ENCODE measurements at places on chromosomes 4 and X. TPM values are rescaled to one million over a fixed set of nuclear protein-coding genes. Genes with fewer than 3 reads are reported as not detected.

DNA sequence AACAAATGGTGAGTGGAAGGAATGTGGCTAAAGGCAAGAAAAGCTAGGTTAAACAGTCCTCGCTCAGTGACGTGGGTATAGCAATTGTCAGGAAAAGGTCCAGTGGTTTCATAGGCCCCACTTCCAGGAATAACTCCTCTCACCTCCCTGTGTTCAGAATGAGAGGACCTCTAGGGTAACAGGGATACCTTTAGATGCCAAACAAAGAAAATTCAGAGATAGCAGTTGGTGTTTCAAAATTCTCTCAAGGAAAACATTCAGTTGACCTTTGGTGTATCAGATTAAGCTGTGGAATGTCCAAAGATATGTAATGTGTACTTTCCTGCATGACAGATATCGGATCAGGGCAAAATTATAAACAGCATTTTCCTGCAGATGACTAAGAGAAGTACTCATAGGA is 155.9 kb downstream of the ARHGAP6 start:
- H3K4me1 ChIP-seq, result no peaks in the 10 kb centered on the region
- H3K27me3 ChIP-seq, result no peaks in the 10 kb centered on the region
- H3K4me3 ChIP-seq, result no peak overlapping the region
- DNase-seq, result no peak

GRCh38 chr4:40956721-40957255 is 207.0 kb downstream of the NSUN7 start:
- no peaks in the 10 kb centered on the region for H3K36me3 ChIP-seq
- H3K27ac ChIP-seq, result no peak overlapping the region
- no peaks in the 10 kb centered on the region for H3K27me3 ChIP-seq
- no peak for DNase-seq
- H3K4me3 ChIP-seq, result no peak overlapping the region
- H3K4me1 ChIP-seq, result peaks cover 20% of the 10 kb centered on the region

- no peaks in the 10 kb centered on the region for H3K27me3 ChIP-seq
- H3K36me3 ChIP-seq, result no peaks in the 10 kb centered on the region
- no peak for DNase-seq
- H3K4me1 ChIP-seq, result peaks cover 9% of the 10 kb centered on the region
- no peak overlapping the region for H3K27ac ChIP-seq
Observed at GRCh38 chr4:48380583-48381167, 39.3 kb downstream of the SLAIN2 start.

DNA sequence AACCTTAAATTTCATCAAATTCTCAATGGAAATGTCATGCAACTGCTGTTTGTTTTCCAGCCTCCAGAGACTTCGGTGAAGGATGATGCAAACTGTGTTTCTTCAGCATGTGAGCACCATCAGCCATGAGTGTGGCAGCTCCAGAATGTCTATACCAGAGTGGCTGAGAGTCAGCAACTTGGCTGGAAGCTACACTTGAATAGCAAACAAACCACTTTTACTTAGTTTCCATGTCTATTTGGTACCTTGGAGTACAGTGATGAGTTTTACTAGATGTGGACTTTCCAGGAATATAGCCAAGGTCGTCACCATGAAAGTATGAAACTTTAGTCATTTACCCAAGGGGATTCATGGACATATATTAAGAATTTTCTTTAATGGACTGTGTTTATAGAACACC is 4.3 kb upstream of the IL21 start:
- no peak overlapping the region for H3K27ac ChIP-seq
- H3K4me1 ChIP-seq, result no peaks in the 10 kb centered on the region
- no peak for DNase-seq

Gene GRIPAP1
- 17.7 TPM for total RNA-seq

DNA sequence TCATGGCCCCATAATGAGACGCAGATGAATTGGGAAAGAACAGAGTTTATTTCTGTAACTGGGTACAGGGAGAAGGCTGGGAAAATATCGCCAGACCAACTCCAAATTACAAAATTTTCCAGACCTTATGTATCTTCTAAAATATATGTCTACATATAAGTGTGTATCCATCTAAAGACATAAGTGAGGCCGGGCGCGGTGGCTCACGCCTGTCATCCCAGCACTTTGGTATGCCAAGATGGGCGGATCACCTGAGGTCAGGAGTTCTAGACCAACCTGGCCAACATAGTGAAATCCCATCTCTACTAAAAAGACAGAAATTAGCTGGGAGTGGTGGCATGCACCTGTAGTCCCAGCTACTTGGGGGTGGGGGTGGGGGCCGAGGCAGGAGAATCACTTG is 11.7 kb upstream of the DHRSX start:
- no peak overlapping the region for H3K4me3 ChIP-seq
- no peak overlapping the region for H3K27ac ChIP-seq
- H3K4me1 ChIP-seq, result no peaks in the 10 kb centered on the region
- no peaks in the 10 kb centered on the region for H3K27me3 ChIP-seq

DNA sequence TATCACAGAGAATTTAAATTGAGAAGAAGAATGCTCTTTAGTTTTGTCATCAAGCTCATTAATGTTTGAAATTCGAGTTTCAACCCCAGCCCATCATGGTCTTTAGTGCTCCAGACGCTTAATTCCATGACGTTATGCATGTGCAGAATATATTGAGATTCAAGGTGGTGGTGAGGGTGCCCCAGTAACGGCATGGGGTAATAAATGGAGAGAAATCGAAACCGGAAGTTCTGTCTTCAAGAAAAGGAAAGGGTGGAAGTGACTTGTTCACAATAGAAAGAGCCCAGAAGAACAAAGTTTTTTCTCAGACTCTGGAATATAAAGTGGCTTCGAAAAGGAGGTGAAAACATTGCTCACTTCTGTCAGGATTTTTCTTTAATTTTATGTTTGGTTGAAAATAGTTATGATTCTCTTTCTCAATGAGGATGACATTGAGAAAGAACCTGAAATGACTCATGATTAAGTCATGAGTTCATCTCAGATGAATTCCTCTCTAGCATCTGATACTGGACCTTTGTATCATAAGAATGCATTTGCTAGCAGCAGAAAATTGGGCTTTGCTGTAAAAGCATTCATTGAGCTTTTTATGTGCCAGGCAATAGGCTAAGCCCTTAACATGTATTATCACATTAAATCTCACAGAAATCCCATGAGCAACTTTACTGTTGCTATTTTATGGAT is 779 bp upstream of the DDX60L start:
- no peak for DNase-seq
- H3K4me3 ChIP-seq, result peak overlapping the region; percentile 57
- no peaks in the 10 kb centered on the region for H3K27me3 ChIP-seq
- H3K4me1 ChIP-seq, result peaks cover 19% of the 10 kb centered on the region

DNA sequence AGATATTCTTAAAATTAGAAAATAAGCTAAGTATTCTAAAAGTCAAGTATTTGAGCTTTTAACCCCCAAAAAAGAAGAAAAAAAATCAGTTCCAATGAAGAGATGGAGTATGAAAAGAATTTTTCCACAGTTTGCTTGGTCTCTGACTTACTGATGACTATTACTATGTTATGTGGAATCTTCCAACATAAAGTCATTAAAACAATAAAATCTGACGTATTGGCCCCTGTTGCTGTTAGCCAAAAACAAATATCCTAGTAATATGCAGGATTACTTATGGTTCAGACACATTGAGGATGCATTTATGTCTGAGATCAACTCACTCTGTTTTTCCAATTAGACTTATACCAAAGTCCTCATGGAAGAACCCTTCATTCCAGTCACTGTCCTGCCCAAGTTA is 517.2 kb upstream of the ADGRL3 start:
- H3K4me1 ChIP-seq, result no peaks in the 10 kb centered on the region
- no peaks in the 10 kb centered on the region for H3K27me3 ChIP-seq
- H3K36me3 ChIP-seq, result no peaks in the 10 kb centered on the region

Gene PCDH19
- 0.76 TPM for total RNA-seq

GRCh38 chrX:71366674-71367256 is 608 bp downstream of the TAF1 start:
- peak overlapping the region; percentile 70 for H3K4me3 ChIP-seq
- peaks cover 22% of the 10 kb centered on the region for H3K36me3 ChIP-seq
- H3K4me1 ChIP-seq, result peaks cover 5% of the 10 kb centered on the region
- H3K27ac ChIP-seq, result peak overlapping the region; percentile 95
- H3K27me3 ChIP-seq, result no peaks in the 10 kb centered on the region

GRCh38 chrX:13688384-13688957 is 457 bp upstream of the RAB9A start:
- H3K27ac ChIP-seq, result peak overlapping the region; percentile 91
- no peak for DNase-seq
- no peaks in the 10 kb centered on the region for H3K36me3 ChIP-seq
- H3K27me3 ChIP-seq, result no peaks in the 10 kb centered on the region
- peak overlapping the region; percentile 70 for H3K4me3 ChIP-seq
- H3K4me1 ChIP-seq, result peaks cover 5% of the 10 kb centered on the region

- DNase-seq, result no peak
- H3K27ac ChIP-seq, result no peak overlapping the region
- H3K4me3 ChIP-seq, result no peak overlapping the region
Observed at GRCh38 chrX:40908857-40909475, 173.6 kb upstream of the MED14 start.

GRCh38 chr4:3335385-3335784 is 42.6 kb downstream of the RGS12 start:
- no peak overlapping the region for H3K4me3 ChIP-seq
- no peak overlapping the region for H3K27ac ChIP-seq
- no peaks in the 10 kb centered on the region for H3K27me3 ChIP-seq
- no peak for DNase-seq
- peaks cover 26% of the 10 kb centered on the region for H3K4me1 ChIP-seq
- no peaks in the 10 kb centered on the region for H3K36me3 ChIP-seq

Gene AMER1
- 5.5 TPM for total RNA-seq
